ENCODE measurements at places on chromosomes 12 and 14.

GRCh38 chr14:31582286-31582691 is 21.1 kb downstream of the NUBPL start:
- DNase-seq: no peak

GRCh38 chr12:15708396-15709076 is 80.7 kb downstream of the EPS8 start:
- no peak for DNase-seq

DNA sequence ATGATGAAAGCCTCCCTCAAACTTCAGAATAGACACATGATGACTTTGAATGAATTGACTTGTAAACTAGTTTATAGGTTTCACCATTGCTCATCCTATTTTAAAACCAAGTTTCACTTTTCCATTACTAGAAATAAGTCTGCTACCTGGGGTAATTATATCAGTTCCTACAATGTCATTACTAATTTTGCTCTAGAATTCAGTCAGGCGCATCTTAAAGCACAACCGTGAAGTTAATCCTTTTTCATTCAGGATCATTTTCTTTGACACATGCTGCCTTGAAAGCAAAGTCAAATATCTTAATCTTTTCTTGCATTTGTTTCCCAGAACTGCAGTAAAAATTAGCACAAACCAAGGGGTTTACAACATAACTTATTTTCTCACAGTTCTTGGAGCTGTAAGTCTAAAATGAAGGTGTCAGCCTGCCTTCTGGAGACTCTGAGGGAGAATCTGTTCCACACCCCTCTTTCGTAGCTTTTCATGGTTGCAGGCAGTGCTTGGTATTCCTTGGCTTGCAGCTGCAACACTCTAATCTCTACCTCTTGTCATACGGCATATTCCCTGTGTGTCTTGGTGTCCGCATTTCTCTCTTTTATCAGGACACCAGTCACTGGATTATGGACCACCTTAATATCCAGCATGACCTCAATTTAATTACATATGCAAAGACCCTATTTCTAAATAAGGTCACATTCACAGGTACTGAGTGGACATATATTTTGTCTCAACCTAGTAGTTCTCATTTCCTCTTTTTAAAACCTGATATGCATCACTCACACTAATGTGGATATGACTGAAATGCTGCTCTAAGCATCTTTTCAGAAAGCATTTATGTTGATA is 114.3 kb upstream of the PDZRN4 start:
- no peak for DNase-seq

DNA sequence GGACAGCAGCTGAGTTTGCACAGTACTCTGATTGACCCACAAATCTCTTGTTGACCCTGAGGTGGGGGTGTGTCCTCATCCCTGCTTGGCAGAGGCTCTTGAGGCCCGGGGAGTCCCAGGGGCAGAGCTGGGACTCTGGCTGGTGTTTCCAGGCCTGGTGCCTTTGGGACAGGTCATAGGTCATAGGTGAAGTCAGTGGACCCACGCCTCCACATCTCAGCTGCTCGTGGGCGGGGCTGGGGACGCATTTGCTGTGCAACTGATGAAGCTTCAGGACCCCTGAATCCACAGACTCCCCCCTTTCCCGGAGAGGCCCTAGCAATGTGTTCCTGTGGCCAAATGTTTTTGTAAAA is 408 bp upstream of the CACNA2D4 start:
- DNase-seq: no peak

DNA sequence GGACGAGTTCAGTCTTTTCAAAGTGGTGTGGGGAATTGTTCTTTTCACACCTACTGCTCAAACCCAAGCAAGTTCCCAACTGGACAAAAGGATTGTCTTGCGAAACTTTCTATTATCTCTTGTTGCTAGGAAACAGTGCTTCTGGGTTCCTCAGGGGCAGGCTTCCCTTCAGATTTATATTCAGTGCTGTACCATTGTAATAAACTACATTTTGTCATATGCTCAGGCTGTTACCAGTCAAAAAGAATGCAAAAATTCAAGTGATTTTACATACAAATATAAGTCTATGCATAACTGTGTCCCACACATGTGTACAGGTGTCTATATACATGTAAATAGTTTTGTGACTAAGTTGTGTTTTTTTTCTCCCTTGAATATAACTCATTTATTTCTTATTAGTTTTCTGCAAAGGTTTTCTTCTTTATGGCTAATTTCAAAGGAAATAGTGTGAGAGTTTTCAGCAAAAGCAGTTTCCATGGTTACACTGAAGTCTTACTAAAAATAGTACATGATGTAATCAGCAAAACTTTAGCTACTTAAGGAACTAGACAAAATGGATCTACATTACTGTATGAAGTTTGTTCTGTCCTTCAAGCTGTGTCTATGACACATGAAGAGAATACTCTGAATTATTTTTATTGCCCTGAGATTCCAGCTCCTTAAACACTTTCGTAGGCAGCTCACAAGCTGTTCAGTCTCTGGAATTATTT is 430.2 kb upstream of the TMPO start:
- DNase-seq: no peak

DNA sequence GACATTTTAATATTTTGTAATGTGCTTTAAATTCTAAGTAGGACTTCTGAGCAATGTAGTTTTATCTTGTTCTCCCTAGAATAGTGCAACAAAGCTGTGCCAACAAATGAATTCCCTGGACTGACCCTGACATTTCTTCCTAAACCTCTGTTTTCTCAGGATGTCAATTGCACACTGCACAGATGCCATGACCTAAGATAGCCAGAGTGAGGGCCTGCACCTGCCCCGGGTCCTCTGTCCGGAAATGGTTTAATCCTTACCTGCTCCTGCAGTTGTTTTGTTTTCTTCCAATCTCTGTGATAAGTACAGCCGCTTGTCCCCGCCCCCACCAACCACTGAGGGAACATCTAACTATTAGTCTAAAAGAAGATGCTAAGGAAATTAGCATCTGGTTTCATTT is 831.5 kb downstream of the GALC start:
- no peak for DNase-seq

- DNase-seq: no peak
Observed at GRCh38 chr14:68922201-68922621, 56.9 kb downstream of the ACTN1 start.

DNA sequence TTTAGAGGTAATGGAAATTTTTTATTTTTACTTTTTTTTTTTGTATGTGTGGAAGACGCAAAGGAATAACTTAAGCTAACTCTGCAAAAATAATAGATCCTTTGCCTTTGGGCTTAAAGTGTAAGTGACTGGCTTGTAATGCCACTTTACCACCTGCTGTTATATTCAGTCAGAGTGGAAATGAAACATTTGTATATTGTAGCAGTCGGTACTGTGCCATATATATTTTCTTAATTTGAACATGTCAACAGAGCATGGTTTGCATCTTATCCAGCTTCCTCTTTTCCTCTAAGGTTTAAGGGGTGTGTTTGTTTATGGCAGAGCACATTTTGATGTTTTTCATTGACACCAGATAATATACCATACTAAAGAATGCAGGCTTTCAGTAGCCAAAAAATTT is 176.6 kb downstream of the TRHDE start:
- DNase-seq: no peak

DNA sequence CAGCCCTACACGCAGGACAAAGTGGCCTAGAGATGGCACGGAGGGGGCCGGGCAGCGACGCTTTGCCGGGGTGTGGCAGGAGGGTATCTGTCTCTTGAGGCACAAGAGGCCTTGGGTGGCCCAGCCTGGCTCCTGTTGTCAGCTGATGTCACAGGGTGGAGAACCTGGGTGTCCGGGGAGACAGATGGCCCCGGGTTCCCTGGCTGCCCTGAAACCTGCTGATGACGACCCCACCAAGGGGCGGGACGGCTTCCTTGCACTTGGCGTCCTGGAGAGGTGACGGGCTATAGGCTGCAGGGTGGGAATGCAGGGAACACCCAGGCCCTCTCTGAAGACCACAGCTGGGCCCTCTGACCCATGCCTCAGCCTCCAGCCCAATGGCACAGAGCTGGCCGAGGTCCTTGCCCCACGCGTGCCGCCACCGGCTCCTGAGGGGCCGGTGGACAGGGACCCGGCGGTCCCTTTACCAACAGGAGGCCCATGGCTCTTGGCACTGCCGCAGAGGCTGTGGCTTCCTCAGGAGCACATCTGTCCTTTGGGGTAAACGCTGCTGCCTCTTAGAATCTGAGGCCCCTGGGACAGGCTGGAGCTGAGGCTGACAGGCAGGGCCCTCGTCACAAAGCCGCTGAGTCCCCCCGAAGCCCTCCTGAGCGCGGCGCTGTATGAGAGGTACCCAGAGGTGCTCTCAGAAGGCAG is 16.4 kb downstream of the TRMT61A start:
- no peak for DNase-seq

GRCh38 chr14:56081139-56081538 is 37.1 kb upstream of the PELI2 start:
- no peak for DNase-seq

- DNase-seq: no peak
Observed at GRCh38 chr14:35140718-35141581, 18.6 kb downstream of the PRORP start.

DNA sequence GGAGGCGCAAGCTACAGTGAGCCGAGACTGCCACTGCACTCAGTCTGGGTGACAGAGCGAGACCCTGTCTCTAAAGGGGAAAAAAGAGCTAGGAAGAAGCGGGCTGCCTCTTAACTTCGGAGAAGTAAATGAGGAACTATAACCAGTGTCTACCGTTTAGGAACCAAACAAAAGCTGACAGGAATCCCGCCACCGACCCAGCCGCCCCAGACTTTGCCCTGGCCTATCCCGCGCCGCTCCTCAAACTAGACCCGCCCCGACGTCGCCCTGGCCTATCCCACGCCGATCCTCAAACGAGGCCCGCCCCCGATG is 568 bp upstream of the SIVA1 start:
- no peak for DNase-seq

GRCh38 chr14:104723651-104724406 is at the start of gene ADSS1:
TSS of gene ADSS1 (plus strand) at chr14:104724229. CDS start at chr14:104724271, 42 bp downstream.
- DNase-seq: no peak

DNA sequence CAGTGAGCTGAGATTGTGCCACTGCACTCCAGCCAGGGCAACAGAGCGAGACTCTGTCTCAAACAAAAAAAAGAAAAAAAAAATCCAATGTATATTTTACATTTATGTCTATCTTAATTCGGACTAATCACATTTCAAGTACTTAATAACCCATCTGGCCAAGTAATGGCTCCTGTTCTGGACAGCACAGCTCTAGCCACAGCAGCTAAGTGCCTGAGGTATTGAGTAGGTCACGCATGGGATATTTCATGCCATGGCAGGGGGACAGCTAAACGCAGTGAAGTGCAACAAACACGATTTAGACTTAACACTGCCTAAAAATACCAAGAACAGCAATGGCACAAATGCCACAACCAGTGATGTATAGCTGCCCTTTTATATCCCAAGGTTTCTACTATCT is 8.0 kb downstream of the BAZ1A start:
- DNase-seq: no peak

GRCh38 chr14:56795284-56795622 is 15.0 kb downstream of the OTX2 start:
- DNase-seq: no peak

DNA sequence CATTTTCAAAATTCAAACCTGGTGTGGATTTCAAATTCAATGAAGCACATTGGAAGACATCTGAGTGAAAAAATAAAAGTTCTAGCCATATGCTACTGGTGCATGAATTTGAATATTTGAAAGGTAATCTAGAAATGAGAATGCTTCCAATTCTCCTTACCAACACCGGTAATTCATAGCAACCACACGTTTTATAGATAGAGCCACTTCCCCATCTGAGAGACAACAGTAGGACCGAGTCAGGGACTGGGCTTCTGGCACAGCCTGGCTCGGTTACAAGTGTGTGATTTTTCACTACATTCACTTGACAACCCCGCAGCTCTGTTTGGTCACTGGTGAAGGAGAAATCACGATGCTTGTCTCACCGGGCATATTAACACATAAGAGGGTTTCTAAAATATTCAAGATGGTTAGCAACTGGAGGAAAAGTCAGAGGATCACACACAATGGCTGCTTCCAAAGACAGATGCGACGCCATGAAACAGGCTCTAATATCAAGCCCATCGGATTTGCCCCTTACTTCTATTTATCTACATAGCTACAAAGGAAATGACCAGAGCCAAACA is 86.5 kb upstream of the FOXN3 start:
- no peak for DNase-seq

DNA sequence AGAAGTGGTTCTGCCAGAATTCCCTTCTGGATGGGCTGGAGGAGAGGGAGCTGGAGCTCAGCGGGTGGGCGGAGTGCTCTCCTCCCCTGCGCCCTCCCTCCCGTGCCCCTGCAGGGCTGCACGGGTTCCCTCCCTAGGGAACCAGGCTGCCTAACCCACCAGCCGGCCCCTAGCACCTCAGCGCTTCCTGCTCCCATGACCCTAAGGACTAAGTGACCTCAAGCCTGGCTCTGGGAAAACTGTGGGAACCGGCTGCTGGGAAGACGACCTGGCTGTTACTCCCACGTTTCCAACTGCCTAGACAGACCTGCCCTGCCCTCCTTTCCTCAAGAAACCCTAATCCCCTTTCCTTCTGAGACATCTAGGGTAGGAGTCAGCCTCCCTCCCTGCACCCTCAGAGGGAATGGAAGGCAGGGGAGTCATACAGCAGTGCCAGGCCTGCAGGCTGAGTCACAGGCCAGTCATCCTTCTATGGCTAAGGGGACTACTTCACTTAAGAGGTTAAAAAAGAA is 31.5 kb downstream of the SLC6A12 start:
- no peak for DNase-seq

DNA sequence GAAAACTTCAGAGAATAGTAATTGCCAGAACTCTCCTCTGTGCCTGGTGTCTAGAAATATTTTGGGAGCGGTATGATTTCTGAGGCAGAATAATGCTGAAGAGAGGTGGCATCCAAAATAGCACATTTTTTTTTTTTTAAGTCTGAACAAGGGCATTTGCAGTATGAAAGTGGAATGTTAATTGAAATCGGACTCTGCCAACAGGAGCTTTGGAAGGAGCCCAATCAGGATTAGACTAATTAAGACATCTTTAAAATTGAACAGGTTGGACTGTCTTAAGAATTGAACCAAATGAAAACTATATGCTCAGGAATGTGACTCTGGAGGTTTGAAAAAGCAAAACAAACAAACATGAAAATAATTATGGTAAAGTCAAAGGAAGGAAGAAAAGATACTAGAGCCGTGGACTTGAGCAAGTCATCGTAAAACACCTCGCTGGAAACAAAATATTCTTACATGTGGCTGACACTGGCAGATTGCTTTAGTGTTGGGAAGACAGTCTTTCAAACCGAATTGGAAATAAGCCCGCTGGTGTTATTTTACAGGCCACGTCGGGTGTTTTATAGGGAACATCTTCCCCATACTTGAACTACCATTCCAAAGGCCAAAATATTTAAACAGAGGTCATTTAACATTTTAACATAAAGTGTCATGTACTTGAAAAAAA is 436.3 kb downstream of the VRK1 start:
- no peak for DNase-seq

- DNase-seq: peak; percentile 49
Observed at GRCh38 chr14:100486025-100486828, 101.0 kb downstream of the BEGAIN start.

GRCh38 chr12:116442304-116442703 is 116.9 kb upstream of the MAP1LC3B2 start:
- no peak for DNase-seq

DNA sequence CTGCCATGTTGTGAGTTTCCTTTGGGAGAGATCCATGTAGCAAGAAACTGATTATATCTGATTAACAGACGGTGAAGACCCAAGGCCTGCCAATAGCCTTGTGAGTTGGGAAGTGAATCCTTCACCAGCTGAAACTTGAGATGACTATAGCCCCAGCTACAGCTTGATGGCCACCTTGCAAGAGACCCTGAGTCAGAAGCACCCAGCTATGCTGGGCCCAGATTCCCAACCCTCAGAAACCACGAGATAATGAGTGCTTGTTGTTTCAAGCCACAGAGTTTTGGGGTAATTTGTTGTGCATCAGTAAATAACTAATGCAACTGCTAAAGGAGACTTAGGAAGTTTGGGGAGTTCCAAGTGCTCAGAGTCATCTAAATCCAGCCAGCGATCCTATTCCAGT is 80.3 kb downstream of the AVPR1A start:
- DNase-seq: no peak
